NCI-H2171 (cell line): ENCODE measurements at places on chromosomes 1 and 21.

DNA sequence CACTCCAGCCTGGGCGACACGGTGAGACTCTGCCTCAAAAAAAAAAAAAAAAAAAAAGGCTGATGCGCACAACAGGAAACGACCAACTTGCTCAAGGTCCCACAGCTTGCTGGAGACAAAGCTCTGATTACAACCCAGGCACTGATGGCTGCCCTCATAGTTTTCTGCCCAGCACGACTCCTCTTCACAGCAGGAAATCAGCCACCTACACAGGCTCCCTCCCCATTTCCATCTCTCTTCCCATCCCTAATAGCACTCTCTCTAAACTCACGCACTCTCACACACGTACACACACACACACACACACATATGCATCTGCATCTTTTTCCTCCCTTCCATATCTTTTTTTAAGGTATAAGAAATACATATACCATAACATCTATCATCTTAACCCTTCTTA is 153.5 kb upstream of the SOD1 start:
- no peak for DNase-seq

DNA sequence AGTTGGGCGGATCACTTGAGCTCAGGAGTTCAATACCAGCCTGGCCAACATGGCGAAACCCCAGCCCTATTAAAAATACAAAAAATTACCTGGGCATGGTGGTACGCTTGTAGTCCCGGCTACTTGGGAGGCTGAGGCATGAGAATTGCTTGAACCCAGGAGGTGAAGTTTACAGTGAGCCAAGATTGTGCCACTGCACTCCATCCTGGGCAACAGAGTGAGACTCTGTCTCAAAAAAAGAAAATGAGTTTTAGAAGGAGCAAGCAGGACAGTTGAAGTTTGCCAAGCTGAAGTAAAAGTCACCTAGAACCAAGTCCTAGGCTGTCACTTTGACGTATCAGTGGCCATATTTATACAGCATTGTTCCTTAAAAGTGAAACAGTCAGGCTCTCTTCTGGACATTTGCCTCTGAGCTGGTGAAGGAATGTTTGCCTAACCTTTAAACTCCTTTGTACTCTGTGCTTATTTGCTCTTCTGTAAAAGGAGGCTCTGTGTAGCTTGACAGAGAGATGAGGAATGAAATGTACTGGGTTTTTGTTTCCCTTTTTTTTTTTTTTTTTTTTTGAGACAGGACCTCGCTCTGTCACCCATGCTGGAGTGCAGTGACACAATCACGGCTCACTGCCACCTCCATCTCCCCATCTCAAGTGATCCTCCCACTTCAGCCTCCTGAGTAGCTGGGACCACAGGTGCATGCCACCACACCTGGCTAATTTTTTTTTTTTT is 2.8 kb downstream of the RAB4A start:
- DNase-seq: no peak

GRCh38 chr1:119743776-119744597 is 24.7 kb downstream of the HMGCS2 start:
- peak; percentile 30 for DNase-seq

GRCh38 chr21:36576441-36576840 is 96.5 kb upstream of the CLDN14 start:
- DNase-seq: no peak

- DNase-seq: no peak
Measured at GRCh38 chr1:85087659-85088407, 39.5 kb upstream of the MCOLN3 start.

DNA sequence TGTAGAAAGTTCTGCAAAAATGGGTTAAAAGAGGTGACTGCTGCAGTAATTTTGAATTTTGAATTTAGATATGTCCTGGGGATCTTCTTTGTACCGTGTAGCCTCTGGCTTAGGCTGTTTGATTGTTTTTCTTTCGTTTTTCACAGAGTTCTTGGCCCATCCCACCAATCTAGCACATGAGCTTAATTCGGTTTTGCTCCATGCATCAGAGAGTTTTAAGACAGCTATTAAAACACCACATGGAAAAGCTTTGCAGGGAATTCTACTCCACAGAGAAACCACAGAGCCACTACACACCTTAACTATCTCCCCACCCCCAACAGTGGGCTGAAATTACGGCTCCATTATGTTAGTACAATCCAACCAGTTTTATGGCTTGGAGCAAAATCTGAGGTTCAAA is 25.5 kb downstream of the SPAG17 start:
- DNase-seq: no peak

GRCh38 chr1:109719337-109719837 is 7.3 kb downstream of the GSTM5 start:
- no peak for DNase-seq

GRCh38 chr1:29974316-29974724 is 738.0 kb downstream of the PTPRU start:
- no peak for DNase-seq

GRCh38 chr1:232438476-232438875 is 191.5 kb downstream of the SIPA1L2 start:
- DNase-seq: no peak

DNA sequence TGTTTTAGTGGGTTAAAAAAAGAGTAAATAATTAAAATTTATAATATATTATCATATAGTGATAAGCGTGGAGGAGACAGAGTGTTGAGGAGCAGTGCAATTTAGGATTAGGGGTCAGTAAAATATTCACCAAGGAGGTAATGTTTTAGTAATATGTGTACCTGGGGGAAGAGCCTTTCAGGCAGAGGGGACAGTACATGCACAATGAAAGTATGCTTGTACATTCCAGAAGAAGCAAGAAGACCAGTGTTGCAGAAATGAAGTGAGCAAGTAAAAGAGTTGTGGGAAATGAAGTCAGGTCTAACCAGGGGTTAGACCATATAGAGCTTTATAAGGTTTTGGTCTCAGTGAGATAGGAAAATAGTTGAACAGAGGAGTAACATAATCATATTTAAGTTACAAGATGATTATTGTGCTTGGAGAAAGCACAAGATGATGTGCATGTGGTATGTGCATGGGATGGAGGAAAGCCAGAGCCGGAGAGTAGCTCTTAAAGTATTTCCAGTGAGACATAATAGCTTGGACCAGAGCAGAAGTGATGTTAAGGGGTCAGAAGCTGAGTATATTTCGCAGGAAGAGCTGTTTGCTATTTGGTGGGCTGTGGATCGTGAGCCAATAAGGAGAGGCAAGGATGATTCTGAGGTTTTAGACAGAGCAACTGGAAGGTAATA is 44.8 kb downstream of the SNX7 start:
- DNase-seq: no peak

- no peak for DNase-seq
Measured at GRCh38 chr1:45473302-45473701, 17.7 kb downstream of the TESK2 start.

DNA sequence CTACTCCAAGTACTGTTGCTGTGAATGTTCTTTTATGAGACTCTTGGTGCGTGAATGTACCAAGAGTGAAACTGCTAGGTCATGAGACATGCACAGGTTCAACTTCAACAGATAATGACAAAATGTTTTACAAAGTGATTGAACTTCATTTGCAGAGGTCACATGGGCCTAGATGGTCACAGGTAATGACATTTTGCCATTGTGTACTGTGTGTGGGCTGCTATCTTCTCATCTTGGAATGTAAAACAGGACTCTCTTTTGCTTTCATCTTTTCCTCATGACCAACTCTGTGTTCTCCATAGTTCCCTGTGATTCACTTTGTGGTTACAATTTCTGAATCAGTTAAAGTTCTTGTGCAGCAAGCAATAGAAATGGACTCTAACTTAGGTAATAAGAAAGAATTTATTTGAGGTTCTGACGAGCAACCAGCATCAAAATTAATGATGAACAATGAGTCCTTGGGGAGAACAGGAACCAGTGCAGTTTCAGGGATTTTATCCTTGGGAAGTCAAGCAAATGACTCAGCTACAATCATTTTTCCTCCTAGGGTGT is 16.2 kb upstream of the TSNAX start:
- DNase-seq: no peak

DNA sequence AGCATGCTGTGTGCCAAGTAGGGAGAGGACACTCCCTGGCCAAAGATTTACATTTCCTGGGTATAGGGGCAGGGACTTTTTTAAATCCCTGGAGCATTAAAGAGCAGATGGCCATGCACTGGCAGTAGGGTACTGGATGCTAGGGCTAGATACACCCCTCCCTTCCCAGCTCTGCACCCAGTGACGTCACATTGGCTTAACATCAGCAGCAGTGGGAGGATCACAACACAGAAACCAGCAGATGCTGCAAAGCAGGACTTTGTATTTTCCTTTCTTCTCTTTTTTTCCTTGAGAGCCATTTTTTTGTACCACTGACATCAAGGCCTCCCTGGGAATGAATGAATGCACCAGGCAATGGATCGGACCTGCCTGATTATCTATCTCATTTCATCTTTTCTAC is 243.0 kb downstream of the KAZN start:
- no peak for DNase-seq

- no peak for DNase-seq
Measured at GRCh38 chr1:212402666-212403321, 11.9 kb downstream of the PACC1 start.

DNA sequence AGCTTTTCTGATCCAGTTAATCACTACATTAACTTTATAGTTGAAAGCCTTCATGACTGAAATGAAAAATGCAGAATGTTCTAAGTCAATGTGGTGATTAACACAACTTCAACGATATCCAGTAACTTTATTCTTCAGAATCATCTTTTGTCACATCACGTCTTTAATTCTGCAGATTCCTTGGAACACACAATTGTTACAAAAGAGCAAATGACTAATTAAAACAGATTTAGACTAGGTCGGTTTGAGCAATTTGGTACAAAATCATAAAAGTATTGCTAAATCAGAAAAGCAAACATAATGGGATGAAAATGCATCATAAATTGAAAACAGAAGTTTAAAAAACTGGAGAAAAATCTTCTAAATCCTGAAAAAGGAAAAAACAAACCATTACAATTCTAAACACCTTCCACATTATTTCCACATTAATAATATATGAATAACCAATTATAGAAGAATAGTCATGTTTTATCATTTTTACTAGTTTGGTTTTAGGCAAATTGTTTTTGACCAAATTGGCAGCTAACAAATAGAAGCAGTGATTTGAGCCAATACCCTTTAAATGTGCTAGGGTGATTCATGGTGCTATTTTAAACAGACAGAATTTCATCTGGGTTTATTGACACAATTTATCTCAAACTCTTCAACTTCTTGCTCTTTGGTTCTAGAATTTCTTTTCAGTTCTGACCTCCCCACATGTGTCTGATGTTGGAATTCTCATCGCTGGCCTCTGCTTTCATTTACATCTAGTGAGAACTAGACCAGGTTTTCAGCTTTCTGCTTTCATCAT is 468.1 kb upstream of the PTBP2 start:
- no peak for DNase-seq

- DNase-seq: no peak
Measured at GRCh38 chr1:173190101-173190936, 16.8 kb downstream of the TNFSF4 start.

- peak; percentile 70 for DNase-seq
Measured at GRCh38 chr1:226609836-226610455, 61.4 kb downstream of the STUM start.
